ENCODE measurements at places on chromosomes 7 and 10. TPM values are rescaled to one million over a fixed set of nuclear protein-coding genes. Genes with fewer than 3 reads are reported as not detected.

GRCh38 chr10:6917125-6917524 is 337.0 kb upstream of the PRKCQ start:
- no peaks in the 10 kb centered on the region for H3K36me3 ChIP-seq
- no peak for DNase-seq
- no peak overlapping the region for H3K27ac ChIP-seq
- peaks cover 15% of the 10 kb centered on the region for H3K4me1 ChIP-seq
- peaks cover 11% of the 10 kb centered on the region for H3K27me3 ChIP-seq

DNA sequence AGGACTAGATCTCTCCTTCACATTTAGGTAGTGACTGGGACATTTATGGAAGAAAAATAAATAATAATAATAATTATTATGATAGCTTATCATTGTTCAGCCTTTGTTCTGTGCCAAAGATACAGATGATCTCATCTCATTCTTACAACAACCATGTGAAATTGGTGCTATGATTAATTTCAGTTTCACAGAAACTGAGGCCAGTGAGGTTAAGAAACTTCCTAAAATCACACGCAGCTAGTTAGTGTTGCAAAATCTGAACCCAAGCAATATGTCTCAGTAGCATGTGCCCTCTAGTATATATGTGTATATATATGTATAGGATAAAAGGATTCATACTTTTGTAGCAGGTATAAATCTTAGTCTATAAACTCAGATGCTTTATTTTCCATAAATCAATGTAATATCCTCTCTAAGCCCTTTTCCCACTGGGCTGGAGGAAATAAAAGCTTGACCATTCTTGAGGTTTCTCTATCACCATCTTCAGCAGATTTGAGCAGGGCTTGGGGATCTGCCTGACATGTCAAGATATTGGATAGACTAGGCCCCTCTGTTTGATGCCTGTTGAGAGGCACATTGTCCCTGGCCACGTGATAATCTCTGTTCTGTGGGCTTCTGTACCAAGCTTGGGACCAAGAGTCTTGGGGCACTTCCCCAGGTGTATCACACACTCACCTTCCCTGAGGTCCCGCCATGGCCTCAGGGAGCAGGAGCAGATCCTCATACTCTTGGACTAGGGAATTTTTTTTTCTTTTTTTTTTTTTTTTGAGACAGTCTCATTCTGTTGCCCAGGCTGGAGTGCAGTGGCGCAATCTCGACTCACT is 172.6 kb upstream of the NRP1 start:
- H3K4me3 ChIP-seq, result no peak overlapping the region
- H3K27ac ChIP-seq, result no peak overlapping the region
- no peaks in the 10 kb centered on the region for H3K36me3 ChIP-seq
- DNase-seq, result no peak
- H3K27me3 ChIP-seq, result peaks cover 18% of the 10 kb centered on the region

Gene SPDYE6
- not detected for total RNA-seq

DNA sequence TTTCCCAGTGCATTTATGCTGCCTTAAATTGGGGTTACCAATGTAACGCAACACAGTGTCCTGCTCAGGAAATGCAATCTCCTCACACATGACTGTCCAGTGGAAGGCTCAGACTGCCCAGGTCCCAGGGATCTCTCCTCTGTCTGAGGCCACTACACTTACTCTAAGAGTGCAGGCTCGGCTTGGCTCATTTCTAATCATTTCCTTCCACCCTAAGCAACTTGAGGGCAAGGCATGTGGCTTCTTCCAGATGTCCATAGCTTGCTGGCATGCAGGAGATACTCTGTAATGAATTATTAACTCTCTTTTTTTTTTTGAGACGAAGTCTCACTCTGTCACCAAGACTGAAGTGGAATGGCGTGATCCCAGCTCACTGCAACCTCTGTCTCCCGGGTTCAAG is 23.7 kb downstream of the PLAC9 start:
- H3K4me3 ChIP-seq, result no peak overlapping the region
- H3K36me3 ChIP-seq, result peaks cover 91% of the 10 kb centered on the region

Gene GAD2
- total RNA-seq, result not detected

DNA sequence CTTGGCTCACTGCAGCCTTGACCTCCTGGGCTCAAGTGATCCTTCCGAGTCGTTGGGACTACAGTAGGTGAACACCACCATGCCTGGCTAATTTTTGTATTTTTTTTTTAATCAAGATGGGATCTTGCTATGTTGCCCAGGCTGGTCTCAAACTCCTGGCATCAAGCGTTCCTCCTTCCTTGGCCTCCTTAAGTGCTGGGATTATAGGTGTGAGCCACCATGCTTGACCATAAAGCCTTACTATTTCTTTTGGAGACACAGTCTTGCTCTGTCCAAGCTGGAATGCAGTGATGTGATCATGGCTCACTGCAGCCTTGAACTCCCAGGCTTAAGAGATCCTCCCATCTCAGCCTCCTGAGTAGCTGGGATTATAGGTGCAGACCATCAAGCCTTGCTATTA is 12.6 kb downstream of the TFAM start:
- no peaks in the 10 kb centered on the region for H3K4me1 ChIP-seq
- no peak overlapping the region for H3K4me3 ChIP-seq
- H3K27me3 ChIP-seq, result no peaks in the 10 kb centered on the region
- peaks cover 31% of the 10 kb centered on the region for H3K36me3 ChIP-seq
- H3K27ac ChIP-seq, result no peak overlapping the region

- no peak for DNase-seq
- H3K4me1 ChIP-seq, result peaks cover 3% of the 10 kb centered on the region
- H3K36me3 ChIP-seq, result no peaks in the 10 kb centered on the region
- no peak overlapping the region for H3K27ac ChIP-seq
- H3K4me3 ChIP-seq, result no peak overlapping the region
- no peaks in the 10 kb centered on the region for H3K27me3 ChIP-seq
Measured at GRCh38 chr7:70355198-70356020, 757.1 kb downstream of the AUTS2 start.
